Frontal cortex (tissue), 4 donors: ENCODE measurements at places on chromosomes 5 and 9.

DNA sequence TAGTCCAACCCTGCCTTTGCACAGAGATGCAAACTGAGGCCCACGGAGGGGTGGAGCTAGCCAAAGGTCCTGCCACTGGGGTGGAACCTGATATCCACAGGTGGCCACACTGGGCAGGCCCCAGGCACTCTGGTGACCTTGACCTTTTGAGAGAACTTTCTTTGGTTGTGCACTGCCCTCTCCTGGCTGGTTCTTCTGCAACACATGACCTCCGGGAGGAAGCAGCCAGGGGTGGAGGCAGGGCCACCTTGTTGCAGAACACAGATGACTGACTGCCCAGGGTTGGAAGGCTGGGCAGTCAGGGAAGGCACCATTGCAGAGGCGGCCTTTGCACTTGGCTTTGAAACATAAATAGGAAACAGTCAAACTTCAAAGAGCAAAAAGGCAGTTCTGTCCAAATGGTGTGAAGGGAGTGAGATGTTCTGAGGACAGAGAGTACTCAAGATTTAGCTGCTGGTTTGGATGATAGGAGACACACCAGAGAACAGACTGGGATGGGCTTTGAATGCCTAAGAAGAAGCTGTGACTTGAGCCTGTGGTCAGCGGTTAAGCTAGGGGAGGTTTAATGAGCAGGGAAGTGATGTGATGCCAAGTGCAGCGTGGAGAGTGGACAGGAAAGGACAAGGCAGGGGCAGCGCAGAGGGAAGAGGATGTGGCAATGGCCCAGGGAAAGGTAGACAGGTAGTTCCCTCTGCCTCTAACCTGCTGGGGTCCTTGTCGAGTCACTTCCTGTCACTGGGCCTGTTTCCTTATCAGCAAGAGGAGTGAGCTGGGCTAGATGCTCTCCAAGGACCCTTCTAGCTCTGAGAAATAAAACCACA lies 6.8 kb upstream of the TCOF1 start:
- DNase-seq: peak; percentile 61

DNA sequence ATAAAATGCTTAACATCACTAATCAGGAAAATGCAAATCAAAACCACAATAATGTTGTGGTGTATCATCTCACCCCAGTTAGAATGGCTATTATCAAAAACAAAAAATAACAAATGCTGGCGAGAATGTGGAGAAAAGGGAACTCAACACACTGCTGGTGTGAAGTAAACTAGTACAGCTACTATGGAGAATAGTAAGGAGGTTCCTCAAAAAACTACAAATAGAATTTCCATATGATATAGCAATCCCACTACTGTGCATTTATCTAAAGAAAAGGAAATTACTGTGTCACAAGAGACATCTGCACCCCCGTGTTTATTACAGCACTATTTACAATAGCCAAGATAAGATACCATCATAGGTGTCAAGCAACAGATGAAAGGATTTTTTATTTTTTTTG lies 214.5 kb upstream of the RASA1 start:
- DNase-seq: no peak

GRCh38 chr5:84816746-84817547 lies 432.3 kb upstream of the EDIL3 start:
- DNase-seq: no peak

DNA sequence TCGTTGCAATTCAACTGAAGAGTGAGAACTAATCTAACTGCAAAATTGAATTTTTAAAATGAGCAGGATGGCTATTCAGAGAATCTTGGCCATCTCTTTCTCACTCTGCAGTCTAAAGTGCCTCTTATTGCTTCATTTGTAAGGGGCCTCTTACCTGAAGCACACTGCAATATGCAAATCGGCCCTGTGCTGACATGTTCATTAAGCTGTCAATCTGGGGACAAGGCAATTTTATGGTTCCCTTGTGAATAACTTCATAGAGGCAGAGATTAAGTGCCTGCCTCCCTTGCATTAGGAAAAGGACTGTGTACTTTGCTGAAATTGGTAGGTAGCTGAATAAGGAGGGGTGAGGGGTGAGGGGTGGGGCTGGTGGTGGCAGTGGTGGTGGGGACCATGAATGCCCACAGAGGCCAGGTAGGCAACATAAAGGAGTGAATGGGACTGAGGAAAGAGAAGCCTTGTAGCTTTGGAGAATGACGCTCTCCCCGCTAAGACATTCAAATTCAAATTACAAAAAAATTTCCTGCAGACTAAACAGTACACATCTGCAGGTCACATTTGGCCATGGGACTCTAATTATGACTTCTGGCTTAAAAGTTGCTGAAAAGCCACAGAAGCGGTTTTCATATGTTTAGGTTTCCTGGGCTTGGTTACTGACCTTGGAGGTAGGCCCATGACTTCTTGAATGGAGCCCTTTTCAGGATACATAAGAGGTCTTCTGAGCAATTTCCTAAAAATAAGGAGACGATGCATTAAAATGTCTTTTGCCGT lies 25.0 kb downstream of the TNFSF8 start:
- DNase-seq: no peak

- no peak for DNase-seq
Observed at GRCh38 chr5:177426566-177427210, at the start of gene GRK6. Gene GRK6 (plus strand): TSS chr5:177426676. CDS start chr5:177426846, 170 bp downstream.

DNA sequence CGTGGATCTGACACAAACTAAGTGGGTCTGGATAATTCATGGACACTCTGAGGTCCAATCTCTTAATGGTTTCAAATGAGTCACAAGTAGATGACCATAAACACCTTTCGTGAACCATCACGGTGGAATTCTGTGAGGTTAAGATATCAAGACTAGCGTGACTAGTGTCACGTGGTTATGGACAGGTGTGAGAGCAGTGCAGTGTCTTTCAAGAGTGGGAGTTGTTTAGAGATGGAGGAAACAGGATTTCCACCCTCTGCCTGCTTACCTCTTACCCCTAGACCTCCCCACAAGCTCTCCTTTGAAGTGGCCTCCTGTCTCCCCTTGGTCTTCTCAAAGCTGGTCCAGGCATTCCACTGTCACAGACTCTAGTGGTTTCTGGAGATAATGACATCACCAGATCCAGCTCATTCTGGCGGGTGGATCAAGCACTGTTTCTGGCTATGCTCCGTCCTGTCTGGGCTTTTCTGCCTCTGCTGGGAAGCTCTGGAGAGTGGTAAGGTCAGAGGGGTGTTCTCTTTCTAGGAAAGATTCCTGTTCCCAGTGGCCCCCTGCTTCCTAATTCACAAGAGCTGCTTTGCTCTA lies 20.0 kb upstream of the ZNF782 start:
- no peak for DNase-seq
